ENCODE measurements at places on chromosomes 11 and 22.

GRCh38 chr11:65060913-65061408, 2.6 kb upstream of the NAALADL1 start:
- no peak for DNase-seq

DNA sequence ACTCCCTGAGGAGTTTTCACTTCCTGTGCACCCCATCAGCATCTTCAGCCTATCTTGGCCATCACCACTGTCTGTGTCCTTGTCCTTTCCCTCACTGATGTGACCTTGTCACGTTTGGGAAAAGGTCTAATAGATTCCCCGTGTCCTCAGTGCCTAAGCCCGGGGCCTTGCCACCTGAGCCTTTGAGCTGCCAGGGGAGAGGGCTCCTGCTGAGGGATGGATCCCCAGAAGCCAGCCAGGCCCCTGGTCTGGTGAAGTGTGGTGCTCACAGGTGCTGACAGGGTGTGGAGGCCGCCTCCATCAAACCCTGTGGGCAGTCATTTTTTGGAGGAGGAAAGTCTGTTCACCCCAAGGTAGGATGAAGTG, 47.2 kb downstream of the GAB4 start:
- no peak for DNase-seq

- peak; percentile 70 for DNase-seq
Measured at GRCh38 chr22:28855355-28856094, 27.8 kb upstream of the ZNRF3 start.

GRCh38 chr11:31607914-31608313, 98.3 kb downstream of the ELP4 start:
- DNase-seq = no peak

DNA sequence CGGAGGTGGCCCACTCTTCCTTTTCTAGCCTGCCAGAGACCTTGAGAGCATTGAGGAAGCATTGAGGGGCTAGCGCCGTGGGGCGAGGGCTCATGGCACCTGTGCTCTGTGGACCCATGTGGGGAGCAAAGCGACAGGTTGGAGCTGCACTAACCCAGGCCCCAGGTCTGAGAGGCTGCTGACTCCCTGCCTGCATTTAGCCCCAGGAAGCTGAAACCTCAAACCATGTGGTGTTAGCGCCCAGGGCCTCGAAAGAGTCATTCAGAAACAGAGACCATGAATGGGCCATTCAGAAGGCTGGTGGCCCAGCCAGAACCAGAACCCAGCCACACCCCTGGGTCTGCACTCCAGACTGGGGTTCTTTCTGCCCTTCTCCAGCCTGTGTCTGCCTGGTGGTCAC, 88.6 kb downstream of the BCR start:
- DNase-seq = peak; percentile 84

DNA sequence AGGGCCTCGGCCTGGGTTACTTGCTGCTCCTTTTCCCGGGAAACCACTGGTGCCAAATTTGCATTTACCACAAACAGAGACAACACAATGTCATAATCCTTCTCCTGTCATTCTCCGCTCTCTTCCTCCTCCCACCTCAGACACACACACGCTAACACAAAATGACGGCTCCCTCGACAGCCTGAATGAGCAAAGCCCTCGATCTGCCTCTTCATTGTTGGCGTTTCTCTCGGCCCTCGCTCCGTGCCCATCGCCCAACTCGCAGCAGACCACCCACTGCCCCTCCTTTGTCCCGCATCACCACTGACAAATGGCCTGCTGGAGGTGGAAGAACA, 12.5 kb upstream of the TCF20 start:
- no peak for DNase-seq

- DNase-seq = peak; percentile 54
Measured at GRCh38 chr11:66126064-66126463, 56.0 kb downstream of the PACS1 start.

DNA sequence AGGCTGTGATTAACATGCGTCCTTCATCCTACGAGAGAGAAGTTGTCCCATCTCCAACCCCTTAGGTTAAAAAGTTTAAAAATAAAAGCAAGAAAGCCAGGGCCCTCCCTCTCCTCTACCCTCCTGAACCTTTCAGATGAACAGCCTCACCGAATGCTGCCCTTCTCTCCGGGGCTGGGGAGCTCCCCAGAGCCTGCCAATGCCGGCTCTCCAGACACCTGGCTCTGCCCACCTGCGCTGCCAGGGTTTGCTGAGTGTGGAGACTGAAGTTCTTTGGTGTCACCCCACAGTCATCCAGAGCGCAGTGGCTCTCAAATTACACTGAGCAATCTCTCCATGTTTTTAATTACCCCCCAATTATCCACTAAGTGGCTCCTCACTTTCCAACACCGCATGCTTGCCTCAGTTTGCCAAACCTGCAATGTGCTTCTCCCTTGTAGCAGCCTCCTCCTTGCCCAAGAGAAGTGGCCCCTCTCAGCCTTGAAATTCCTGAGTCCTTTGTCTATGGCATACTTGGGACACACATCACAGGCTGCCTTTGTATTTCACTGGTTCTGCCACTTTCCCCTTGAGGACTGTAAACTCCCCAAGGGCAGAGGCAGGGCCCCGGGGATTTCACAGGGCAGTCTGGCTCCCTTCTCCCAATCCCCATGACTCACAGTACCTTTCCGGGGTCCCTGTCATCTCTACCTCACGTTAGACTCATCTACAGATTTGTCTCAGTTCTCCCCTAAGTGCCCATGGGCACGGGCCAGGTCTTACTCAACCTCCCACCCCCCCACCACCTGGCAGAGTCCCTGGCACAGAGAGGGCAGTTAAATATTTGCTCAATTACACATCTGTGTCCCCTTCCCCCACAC, 2.0 kb downstream of the MYH9 start:
- peak; percentile 67 for DNase-seq

GRCh38 chr11:32890843-32891656, 1.6 kb upstream of the QSER1 start:
- DNase-seq = peak; percentile 12

- no peak for DNase-seq
Measured at GRCh38 chr11:34238966-34239365, 118.8 kb downstream of the ABTB2 start.

DNA sequence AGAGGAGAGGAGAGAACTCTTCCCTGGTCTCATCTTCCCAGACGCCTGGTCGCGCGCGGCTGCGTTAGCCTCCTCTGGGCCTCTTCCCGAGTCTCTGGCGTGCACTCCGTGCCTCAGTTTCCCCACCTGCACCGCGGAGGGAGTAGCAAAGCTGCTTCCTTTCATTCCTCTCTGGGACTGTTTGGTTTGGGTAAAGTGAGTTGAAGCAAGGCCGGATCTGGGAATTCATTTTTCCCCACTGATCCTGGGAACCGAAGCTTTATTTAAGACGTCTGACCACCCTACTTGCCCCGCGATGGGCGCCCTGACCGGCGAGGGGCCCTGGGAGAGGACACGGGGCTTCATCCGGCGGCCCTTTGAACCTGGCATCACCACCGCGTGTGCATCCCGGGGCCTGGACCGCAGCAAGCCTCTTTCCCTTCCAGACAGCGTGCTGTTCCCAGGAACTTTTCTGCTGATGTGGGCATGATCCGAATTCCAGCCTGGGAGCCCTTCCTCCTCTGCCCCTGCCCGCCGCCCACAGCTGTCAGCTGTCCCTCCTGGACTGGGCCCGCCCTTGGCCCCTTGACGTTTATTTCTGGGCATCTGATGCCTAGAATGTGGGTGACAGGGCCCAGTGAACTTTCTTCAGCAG, 758 bp downstream of the LDLRAD3 start:
- no peak for DNase-seq

DNA sequence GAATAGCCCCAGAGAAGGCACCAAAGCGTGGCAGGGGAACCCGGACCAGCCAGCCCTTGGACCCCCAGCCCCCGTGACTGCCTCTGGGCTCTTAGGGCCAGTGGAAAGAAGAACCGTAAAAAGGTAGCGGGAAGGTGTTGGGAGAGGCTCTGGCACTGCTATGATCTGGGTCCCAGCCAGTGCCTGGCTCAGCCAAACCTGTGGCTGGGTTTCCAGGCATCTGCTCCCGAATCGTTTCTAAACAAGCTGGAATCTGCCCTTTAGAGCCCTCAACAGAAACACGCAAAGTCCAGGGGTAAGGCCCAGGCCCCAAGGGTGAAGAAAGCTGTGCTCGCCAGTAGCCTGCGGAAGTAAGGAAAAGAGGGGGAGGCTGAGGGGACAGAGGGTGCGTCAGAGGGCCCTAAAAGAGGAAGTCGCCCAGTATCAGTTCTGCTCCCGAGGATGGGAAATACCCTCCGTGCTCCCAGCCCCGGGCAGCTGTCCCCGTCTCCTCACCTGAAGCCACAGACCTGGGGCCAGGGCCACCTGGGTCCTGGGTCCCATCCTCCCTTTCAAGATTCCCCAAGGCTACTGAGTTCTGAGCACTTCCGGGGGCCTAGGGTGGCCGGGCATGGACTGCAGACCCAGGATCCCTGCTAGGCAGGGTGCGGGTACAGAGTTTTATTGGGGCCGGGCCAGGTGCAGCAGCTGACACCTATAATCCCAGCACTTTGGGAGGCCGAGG, 24.7 kb downstream of the IL10RA start:
- peak; percentile 93 for DNase-seq

GRCh38 chr22:49210606-49211005, 617.1 kb downstream of the BRD1 start:
- no peak for DNase-seq

GRCh38 chr11:33321422-33321821, 64.2 kb downstream of the HIPK3 start:
- DNase-seq = peak; percentile 10

DNA sequence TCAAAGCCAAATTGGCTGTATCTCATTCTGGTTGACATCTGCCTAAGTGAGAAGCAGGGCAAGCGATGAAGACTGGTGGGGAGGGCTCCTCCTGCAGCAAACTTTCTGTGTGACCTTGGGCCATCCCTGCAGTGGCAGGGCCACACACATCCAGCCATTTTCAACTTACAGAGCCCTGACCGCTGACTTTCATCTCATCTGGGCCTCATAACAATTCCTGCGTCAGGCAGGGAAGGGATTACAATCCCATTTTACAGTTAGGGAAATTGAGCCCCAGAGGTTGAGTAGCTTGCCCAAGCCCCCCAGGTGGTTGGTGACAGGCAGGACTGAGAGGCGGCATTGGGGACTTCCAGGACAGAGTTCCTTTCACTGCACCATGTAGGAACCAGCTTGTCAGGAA, 21.9 kb downstream of the TPBGL start:
- DNase-seq = no peak

DNA sequence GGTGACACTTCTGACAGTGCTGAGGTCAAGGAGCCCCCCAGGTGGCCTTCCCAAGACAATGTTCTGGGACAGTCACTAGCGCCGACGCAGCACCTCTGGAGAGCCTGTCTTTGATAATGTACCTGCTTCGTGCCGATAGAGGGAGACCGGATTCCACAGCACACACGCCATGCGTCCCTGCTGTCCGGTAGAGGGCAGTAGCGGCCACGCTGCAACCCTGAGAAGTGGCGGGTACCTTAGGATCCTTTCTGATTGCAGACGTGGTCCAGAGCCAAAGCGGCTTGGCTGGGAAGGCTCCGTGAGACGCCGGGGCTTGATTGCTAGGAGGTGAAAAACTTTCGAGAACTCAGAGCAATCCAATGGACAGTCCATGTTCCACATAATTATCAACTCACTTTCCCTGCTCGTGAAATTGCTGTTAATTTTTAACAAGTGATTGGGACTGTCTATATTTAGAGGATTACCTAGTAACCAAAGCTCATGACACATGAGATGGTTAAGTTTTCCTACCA, 11.4 kb upstream of the BARX2 start:
- peak; percentile 75 for DNase-seq

GRCh38 chr11:27926486-27926885, 181.5 kb downstream of the KIF18A start:
- no peak for DNase-seq

GRCh38 chr11:2267851-2268728, 2.3 kb downstream of the ASCL2 start:
- no peak for DNase-seq

DNA sequence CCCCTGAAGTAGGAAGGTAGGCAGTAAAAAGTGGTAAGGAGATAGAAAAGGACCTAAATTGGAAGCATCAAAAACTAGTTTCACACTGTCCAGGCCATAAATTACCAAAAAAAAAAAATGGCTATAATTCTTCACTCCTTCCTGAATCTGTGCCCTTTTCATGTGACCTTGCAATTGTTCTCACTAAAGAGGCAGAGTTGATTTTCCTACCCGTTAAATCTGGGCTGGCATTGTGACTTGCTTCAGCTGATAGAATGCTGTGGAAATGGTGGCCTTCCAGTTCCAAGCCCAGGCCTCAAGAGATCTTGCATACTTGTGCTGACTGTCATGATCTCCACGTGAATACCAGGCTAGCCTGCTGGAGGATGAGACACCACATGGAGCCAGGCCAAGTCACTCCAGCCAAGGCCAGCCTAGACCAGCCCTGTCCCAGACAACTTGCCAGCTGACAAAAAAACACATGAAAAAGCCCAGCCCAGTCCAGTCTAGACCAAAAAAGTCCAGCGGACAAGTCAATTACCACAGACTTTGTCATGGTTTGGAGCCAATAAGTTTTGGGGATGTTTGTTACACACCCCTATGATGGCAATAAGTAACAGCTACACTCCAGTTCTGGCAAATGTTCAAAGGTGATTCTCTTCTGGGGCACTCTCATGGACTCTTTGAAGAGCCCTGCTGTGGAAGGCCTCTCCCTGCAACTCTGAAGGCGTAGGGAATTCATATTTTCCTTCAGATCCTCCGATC, 51.4 kb upstream of the NUP50 start:
- DNase-seq = no peak

DNA sequence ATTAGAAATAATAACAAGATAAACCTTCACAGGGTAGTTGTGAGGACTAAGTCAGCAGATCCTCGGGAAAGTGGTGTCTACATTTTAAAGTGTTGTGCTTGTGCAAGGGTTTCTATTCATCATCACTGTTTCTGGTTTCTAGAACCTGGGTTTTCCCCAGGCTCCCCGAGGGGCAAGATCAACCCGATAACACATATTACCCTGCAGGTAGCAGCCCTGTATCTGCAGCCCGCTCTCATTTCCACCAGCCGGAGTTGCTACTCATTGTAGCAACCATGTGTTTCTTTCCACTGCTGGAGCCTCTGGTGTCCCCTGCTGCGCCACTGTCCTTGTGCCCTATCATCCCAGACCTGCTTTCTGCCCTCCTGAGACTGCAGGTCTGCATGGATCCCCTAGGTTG, 67.0 kb downstream of the MIAT start:
- DNase-seq = no peak

DNA sequence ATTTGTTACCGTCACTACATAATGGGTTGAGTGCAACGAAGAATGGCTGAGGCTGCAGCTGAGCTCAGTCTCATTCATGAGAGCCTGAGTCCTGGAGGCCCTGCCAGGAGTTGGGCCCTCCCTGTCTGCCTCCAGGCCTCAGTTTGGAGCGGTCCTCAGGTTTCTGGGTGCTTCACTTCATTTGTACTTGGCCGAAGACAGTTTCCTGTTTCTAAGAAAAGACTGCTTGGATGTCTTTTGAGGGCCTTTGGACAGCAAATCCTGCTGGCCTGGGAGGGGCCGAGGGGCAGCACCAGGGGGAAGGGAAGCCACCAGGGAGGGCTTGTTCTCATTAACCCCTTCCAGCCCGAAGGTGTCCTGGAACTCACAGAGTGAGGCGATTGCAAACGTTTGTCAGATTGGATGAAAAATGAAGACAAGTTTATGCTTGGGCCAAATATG, 163.1 kb downstream of the ETS1 start:
- DNase-seq = no peak

GRCh38 chr11:87351676-87352075, 313.9 kb downstream of the TMEM135 start:
- peak; percentile 64 for DNase-seq

Data from OCI-LY7 (cell line).